Heart right ventricle (tissue), 16 donors: ENCODE measurements at places on chromosomes 16 and 17. TPM values are rescaled to one million over a fixed set of nuclear protein-coding genes. Genes with fewer than 3 reads are reported as not detected.

Gene TSPAN10
- total RNA-seq = 0.15 TPM

DNA sequence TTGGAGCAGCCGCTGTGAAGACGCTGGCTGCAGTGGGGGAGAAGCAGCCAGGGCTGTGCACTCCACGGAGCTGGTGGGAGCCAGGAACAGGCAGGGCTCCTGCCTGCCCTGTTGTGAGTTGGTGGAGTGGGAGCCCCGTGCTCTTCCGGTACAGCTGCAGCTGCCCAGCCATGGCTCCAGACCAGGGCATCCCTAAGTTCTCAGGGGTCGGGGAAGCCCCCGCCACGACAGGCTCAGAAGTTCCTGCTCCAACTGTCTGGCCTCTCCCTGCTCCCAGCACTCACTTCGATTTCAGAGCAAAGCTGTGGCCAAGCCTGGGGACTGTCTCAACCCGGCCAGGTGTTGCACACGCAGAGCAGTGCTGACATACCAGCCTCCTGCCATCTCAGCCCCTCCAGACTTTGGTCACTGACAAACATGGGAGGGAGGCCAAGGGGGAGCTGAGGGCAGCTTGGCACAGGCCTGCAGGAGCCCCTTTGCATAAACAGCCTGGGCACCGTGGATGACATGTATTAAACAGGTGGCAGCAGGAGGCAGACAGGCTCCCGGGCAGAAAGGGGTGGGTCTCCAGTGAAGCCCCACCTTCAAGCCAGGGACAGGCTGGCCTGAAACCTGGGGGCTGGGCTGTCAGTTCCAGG lies 13.9 kb upstream of the KDM8 start:
- H3K4me1 ChIP-seq = no peaks in the 10 kb centered on the region
- no peaks in the 10 kb centered on the region for H3K27me3 ChIP-seq
- DNase-seq = no peak
- no peaks in the 10 kb centered on the region for H3K36me3 ChIP-seq

- H3K4me1 ChIP-seq = no peaks in the 10 kb centered on the region
- H3K4me3 ChIP-seq = no peak overlapping the region
- H3K27me3 ChIP-seq = no peaks in the 10 kb centered on the region
- no peak overlapping the region for H3K27ac ChIP-seq
Observed at GRCh38 chr17:14621826-14622614, 321.1 kb downstream of the HS3ST3B1 start.

DNA sequence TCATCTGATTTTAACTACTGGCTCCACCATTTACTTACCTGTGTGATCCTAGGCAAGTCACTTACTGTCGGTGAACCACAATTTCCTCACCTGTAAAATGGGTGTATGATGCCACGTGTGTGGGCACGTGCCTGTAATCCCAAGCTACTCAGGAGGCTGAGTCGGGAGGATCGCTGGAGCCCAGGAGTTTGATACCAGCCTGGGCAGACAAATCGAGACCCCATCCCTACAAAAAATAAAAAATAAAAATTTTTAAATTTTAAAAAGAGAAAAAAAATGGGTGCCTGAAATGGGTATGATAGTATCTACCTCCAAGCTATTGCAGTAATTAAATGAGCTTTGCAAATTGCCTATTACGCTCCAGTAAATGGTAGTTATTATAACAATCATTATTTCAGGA lies 225.3 kb downstream of the CCDC182 start:
- peaks cover 53% of the 10 kb centered on the region for H3K4me1 ChIP-seq
- H3K27me3 ChIP-seq = no peaks in the 10 kb centered on the region
- H3K36me3 ChIP-seq = no peaks in the 10 kb centered on the region
- no peak overlapping the region for H3K4me3 ChIP-seq
- no peak overlapping the region for H3K27ac ChIP-seq
- DNase-seq = no peak

GRCh38 chr17:59842901-59843652 lies 49.7 kb downstream of the TUBD1 start:
- peaks cover 64% of the 10 kb centered on the region for H3K4me1 ChIP-seq
- no peak for DNase-seq
- H3K36me3 ChIP-seq = no peaks in the 10 kb centered on the region
- H3K27me3 ChIP-seq = no peaks in the 10 kb centered on the region
- no peak overlapping the region for H3K27ac ChIP-seq

GRCh38 chr17:63579633-63580032 lies 21.1 kb upstream of the TACO1 start:
- DNase-seq = no peak
- H3K27ac ChIP-seq = peak overlapping the region; percentile 25
- H3K4me3 ChIP-seq = no peak overlapping the region
- no peaks in the 10 kb centered on the region for H3K4me1 ChIP-seq
- H3K36me3 ChIP-seq = peaks cover 39% of the 10 kb centered on the region

DNA sequence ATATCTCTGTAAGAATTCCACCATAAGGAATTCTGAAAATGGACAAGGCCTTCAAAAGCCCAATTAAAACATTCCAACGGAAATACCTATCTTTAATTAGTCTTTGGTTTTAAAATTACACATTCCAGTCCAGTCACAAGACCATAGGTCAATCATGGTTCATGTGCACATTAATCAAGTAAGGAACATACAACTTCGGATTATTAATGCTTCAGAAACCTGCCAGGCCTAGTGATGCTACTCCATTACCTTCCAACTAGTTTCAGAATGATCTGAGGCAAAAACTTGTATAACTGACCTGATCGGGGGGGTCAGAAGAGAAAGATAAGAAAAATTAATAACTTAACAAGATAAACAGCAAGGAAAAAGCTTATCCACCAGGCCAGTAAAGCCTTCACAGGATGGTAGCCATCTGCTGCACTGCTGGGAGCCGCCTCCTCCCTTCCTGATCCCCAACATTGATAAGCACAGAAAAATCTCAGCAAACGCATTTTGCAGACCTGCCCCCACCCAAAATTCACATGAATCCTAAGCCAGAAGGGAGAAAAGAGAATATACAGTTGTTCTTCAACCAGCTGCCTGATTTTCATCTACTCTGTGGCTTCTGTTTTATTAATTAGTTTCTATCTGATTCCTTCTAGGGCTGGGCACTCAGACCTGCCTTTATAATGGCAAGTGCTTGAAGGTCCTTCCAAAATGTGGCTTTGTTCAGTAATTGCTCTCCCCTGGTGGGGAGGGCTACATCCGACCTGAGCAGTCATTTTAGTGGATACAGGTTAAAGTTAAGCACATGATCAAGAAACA lies 6.0 kb downstream of the SDR42E1 start:
- no peak overlapping the region for H3K27ac ChIP-seq
- H3K36me3 ChIP-seq = no peaks in the 10 kb centered on the region
- H3K27me3 ChIP-seq = peaks cover 6% of the 10 kb centered on the region
- DNase-seq = no peak
- peaks cover 24% of the 10 kb centered on the region for H3K4me1 ChIP-seq

DNA sequence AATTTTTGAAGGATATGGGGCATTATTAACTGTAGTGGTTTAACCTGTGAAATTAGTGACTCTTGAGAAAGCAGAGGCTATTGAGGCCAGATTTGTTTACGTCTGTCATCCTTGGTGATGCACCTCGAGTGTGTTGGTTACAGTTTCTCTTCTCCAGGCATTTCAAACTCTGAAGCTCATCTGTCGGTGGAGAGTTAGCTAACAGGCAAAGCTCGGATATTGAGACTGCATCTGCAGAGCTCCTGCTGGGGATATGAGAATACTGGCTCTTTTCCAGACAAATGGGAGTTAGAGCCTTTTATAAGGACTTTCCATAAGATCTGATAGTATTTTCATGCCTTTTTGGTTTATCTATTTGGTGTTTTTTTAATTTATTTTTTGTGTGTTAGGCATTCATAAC lies 6.7 kb downstream of the CLEC16A start:
- no peaks in the 10 kb centered on the region for H3K27me3 ChIP-seq
- peaks cover 20% of the 10 kb centered on the region for H3K4me1 ChIP-seq
- H3K27ac ChIP-seq = no peak overlapping the region
- H3K36me3 ChIP-seq = no peaks in the 10 kb centered on the region
- DNase-seq = no peak
- H3K4me3 ChIP-seq = no peak overlapping the region

DNA sequence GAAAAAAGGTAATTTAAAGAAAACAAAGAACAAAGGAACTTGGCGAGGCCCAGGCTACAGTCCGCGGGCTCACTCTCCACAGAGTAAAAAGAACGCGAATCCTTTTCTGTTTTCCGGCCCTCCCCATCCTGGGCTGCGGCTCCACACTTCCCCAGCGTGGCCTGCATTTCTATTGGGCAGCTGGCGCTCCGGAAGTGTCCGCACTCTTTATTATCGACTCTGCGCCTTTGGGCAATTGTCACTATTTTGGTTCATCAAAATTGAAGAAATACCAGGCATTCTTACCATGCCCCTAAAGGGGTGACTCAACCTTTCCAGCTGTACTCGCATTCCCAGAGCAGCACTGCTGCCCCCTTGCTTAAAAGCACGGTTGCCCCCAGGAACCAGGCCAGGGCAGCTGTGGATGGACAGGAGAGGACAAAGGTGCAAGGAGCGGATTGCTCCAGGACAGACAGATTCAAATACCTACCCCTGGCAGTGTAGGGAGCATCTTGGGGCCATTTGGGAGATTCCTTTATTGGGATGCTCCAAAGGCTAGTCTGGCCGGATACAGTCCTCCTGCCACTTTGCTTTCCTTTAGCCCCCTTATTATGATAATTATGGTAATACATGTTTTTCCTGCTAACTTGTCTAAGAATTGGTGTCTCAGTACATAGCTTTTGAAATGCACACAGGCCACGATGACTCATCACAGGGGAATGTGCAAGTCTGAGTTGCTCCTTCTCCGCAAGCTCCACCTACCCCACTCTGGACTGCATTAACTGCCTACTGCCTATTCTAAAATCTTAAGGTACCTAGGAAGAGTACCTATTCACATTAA lies 985 bp upstream of the SLFN12 start:
- H3K27me3 ChIP-seq = no peaks in the 10 kb centered on the region
- DNase-seq = peak; percentile 56
- peak overlapping the region; percentile 92 for H3K27ac ChIP-seq
- peak overlapping the region; percentile 73 for H3K4me3 ChIP-seq
- peaks cover 36% of the 10 kb centered on the region for H3K4me1 ChIP-seq

DNA sequence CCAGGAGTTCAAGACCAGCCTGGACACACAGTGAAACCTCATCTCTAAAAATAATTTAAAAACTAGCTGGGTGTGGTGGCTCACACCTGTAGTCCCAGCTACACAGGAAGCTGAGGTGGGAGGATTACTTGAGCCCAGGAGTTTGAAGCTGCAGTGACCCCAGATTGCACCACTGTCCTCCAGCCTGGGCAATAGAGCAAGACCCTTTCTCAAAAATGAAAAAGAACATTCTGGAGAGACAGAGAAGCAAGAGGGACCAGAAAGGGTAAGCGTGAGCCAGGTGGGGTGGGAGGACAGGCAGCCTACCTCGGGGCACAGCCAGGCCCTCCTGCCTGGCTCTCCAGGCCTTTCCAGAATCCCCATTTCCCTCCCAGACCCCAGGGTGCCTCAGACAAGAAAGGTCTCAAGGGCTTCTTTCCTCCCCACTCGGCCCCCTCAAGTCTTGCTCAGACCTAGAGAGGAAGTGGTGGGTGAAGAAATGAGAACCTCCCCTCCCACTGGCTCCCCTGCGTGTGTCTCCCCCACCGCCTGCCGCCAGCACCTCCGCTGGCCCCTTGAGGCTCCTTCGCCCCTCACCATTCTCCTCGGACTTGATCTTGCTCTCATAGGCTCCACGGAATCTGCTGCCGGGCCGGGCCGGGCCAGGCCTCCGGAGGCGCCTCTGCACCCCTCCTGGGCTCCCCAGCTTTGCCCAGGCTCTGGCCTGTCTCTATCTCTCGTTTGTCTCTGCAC lies 503 bp downstream of the C16orf54 start:
- no peaks in the 10 kb centered on the region for H3K36me3 ChIP-seq
- no peak overlapping the region for H3K27ac ChIP-seq
- DNase-seq = no peak
- no peaks in the 10 kb centered on the region for H3K4me1 ChIP-seq

DNA sequence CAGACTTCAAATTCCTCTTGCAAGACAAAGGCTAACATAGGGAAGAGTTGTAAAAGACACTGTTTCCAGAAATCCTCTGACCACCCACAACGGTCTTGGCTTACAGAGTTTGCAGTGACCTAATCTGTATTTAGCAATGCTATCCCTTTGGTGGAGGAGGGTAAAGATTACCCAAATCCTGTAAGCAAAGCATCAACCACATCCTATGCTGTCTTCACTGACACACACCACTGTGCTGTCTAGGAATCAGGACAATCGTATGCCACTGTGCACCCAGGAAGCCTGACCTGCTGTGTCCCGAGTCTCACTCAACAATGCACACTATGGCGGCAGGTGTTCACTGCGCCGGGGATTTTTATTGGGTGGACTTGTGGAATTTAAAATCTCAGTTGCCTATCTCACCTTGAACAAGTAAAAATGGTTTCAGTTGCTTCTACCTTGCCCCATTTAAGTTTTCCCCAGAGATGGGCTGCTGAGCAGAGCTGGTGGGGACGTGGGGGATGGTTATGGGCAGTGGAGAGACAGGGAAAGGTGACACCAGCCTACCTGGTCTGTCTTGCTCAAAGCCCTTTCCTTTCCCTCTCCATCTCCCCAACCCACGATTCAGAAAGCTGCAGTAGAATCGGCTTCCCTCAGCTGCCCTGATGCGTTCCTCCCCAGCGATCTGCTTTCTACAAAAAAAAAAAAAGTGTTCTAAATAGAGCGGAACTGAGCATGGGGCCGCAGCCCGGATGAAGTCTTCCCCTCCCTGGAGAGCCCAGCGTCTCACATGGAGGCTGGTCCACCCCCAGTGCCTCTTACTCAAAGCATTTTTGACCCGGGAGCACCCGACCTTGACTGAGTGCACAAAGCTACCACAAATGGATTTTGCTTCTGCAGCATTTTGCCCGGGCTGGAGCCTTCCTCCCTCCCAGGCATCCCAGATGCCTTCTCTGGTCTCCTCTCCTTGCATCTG lies 271.5 kb downstream of the SOX9 start:
- DNase-seq = no peak
- H3K27me3 ChIP-seq = no peaks in the 10 kb centered on the region

GRCh38 chr17:75909812-75910274 lies 5.2 kb upstream of the MRPL38 start:
- no peaks in the 10 kb centered on the region for H3K36me3 ChIP-seq
- peaks cover 10% of the 10 kb centered on the region for H3K4me1 ChIP-seq
- no peak overlapping the region for H3K27ac ChIP-seq
- DNase-seq = no peak
- H3K27me3 ChIP-seq = no peaks in the 10 kb centered on the region
